CMK (cell line): ENCODE measurements at places on chromosomes 1 and 21.
A peak's percentile ranks its signal among the peaks of the same experiment; 100 is the strongest.

GRCh38 chr1:235931171-235931738 is 64.5 kb upstream of the LYST start:
- no peak for DNase-seq

GRCh38 chr1:68868606-68869005 is 371.7 kb upstream of the DEPDC1 start:
- no peak for DNase-seq

- no peak for DNase-seq
Observed at GRCh38 chr1:75345538-75346292, 211.5 kb downstream of the LHX8 start.

- no peak for DNase-seq
Observed at GRCh38 chr1:110012100-110012780, 22.2 kb upstream of the STRIP1 start.

GRCh38 chr1:6260433-6260934 is 414 bp downstream of the GPR153 start:
- DNase-seq: no peak

DNA sequence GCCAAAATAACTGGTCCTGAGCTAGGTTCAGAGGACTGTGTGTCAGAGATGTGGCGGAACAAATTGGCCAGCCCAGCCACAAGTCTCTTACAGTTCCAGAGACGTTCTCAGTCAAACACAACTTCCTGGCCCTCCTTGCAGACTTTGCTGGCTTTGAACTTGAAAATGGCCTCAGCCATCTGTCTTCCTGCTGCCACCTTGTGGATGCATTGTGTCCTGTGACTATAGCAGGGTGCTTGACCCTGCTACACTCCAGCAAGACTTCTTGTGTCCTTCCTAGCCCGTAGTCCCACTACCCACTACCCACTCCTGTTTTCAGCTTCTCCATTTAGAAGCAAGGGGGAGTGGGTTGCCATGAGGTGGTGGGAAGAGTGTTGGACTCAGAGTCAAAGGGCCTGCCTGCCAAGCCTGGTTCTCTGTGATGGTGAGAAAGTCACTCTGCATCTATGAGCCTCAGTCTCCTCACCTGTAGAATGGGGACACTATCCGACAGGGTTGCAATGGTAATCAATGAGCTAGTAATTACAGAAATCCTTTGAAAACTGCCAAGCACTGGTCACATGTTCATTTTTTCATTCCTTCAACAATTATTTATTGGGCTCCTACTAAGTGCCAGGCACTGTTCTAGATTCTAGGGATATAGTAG is 109.9 kb downstream of the IGSF21 start:
- peak; percentile 33 for DNase-seq

DNA sequence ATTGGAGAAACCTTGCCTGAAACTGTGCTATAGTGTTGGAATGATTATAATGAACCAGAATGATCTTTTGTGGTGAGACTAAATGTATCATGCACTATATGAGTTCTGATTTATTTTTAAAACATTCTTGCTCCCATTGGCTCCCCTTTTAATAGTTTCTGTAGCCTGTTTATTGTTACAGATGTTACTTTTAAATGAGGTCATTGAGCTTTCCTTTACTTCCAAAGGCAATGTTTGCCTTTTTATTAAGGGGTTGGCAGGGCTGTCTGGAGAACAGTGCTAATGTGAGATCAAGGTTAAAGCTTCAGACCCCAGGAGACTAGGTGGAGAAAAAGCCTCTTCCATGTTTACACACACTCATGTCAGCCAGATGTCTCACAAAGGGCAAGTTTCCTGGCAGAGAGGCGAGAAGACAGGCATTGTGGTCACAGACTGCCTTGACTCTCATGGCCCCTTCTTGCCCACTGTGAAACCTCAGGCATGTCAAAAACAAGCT is 120.6 kb upstream of the RAVER2 start:
- no peak for DNase-seq

DNA sequence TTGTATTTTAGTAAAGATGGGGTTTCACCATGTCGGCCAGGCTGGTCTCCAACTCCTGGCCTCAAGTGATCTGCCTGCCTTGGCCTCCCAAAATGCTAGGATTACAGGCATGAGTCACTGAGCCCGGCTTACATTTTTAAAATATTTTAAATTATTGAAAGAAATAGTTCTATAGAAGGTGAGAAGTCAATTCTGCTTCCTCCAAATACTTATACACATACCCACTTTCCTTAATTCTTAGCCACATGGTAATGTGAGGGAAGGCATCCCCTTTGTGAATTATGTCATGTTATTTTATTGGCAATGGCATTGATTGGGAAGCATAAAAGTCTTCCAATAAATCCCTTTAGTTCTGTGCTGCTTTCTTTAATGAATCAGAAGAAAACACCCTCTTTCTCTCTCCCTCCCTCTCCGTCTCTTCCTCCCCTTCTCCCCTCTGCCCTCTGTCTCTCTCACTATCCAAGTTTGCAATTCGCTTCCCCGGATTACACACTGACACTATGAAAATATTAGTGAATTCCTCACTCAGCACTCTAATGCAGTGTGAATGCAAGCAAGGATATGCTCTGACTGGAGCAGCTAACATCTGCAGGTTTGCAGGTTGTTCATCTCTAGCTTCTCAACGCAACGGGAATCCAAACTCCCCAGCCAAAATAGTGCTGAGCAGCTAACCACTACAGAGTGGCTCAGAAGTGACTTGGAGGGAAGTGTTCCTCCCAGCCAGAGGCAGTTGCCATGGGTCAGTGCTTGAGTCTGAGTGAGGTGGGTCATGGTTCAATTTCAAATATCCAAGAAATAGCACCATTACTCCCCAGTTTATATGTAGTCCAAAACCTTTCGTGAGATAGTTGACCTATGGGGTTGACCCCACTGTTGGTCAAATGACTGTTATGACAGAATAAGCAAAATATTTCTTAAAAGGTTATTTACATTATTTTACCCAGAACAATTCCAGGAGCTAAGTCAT is 77.8 kb upstream of the CD55 start:
- no peak for DNase-seq

DNA sequence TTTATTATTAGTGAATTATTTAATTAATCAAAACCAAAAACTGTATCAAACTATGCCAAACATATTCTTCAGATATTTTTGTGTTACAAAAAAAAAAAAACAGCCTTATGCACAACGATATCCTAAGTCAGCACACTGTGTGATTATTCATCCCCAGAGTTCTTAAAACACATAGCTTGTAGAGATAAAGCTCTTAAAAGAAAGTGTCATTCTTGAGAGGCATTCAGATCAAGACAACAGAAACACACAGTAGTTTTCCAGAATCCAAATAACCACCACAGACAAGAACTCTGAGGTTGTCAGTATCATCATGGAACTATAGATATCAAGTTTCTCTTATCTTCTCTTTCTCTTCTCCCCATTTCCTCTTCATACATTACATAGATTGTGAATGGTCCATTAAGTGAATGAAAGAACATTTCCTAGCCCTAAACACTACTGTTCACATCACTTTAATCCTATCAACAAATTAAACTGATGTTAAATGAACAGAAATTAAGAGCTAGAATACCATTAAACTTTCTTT is 13.5 kb downstream of the ZZZ3 start:
- no peak for DNase-seq

DNA sequence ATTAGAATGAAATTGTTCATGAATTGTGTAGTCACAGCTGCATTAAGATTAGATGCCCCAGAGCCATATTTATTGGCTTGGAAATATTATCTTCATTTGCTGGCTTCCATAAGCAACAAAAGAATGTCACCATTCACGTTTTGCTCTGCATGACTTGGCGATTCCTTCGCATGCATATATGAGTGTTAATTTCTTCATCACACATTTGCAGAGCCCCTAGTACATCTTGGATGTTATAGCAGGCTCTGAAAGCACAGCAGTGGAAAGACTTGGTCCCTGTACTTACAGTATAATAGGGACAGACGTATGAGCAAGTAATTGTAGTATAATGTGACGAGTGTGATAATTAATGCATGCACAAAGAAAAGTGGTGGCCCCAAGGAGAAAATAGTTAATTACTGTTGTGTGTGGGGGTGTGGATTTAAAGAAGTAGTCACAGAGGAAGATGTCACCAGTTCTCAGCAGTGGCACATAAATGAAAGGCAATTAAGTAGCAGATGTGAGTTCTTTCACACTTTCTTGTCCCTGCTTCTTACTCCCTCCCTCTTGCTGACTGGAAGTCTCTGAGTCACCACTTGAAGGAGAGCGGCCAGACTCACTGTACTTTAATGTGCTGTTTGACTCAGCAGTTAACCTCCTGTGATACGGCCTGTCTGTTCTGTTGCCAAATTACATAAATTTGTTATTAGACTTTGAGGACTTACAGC is 21.0 kb downstream of the S100A10 start:
- no peak for DNase-seq

- DNase-seq: no peak
Observed at GRCh38 chr1:13570924-13571323, 12.7 kb upstream of the PDPN start.
